ENCODE measurements at places on chromosomes 7 and 10. TPM values are rescaled to one million over a fixed set of nuclear protein-coding genes. Genes with fewer than 3 reads are reported as not detected.

DNA sequence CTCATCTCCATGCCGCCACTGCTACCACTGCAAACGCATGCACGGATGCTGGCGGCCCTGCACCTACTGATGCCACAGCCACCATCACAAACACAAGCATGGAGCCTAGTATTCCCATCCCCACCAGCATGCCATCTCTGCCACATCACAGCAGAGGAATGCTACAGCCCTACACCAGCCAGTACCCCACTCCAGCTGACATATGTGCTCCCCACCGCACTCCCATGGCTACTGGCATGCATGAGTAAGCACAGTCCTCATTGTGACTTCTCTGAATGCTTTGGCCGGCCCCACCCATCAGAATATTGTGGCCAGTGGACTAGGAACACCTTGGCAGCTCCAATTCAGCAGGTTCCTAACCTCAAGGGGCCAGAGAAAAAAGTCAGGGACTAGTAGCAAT, 705.5 kb downstream of the POM121L12 start:
- H3K27me3 ChIP-seq = no peaks in the 10 kb centered on the region
- no peaks in the 10 kb centered on the region for H3K4me1 ChIP-seq
- H3K36me3 ChIP-seq = no peaks in the 10 kb centered on the region

The PNLIPRP1 gene
- total RNA-seq = not detected

GRCh38 chr7:106239406-106239805, 45.4 kb downstream of the NAMPT start:
- H3K4me3 ChIP-seq = no peak overlapping the region
- no peaks in the 10 kb centered on the region for H3K36me3 ChIP-seq
- H3K27me3 ChIP-seq = no peaks in the 10 kb centered on the region
- DNase-seq = no peak
- peaks cover 17% of the 10 kb centered on the region for H3K4me1 ChIP-seq

The PDCD11 gene
- total RNA-seq = 15.7 TPM

DNA sequence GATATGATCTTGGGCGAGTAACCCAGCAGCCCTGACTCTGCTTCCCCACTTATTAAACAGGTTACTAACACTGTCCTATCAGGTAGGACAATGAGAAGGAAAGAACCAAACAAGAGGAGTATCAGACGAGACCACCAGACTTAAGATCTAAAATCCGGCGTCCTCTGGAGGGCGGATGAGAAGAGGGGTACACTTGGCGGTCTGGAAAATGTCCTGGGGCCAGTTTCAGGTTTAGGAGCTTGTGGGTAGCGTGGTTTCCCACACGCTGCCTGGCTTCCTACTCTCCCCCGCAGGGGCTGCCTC, 635 bp downstream of the ZNF32 start:
- H3K27me3 ChIP-seq = no peaks in the 10 kb centered on the region
- H3K4me3 ChIP-seq = peak overlapping the region; percentile 71
- DNase-seq = no peak
- peaks cover 33% of the 10 kb centered on the region for H3K36me3 ChIP-seq

DNA sequence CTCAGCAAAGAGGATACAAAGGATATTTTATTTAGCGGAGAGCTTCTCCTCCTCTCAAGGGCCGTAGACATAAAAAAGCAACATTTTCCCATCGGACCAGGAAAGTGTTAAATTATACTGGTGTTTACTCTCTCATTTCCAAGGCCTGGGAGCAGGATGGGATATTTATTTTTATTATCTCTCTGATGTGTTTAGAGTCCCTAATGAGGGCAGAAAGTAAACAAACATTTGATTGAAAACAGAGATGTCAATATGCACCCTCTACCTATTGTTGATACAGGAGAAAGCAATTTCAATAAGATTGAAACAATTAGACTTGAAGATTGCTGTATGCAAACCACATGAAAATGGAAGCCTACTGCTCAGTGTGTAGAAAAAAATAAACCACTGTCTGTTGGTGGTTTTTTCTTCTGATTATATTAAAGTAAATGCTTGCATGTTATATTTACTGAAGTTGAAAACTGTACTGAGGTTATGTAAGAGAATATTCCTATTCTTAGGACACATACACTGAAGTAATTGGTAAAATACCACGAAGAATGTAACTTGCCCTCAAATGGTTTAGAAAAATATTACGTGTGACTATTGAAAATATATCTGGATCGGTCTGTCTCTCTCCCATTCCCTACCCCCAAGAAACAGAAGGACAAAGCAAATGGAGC, 59.3 kb downstream of the ATXN7L1 start:
- H3K36me3 ChIP-seq = no peaks in the 10 kb centered on the region
- DNase-seq = no peak
- H3K4me1 ChIP-seq = no peaks in the 10 kb centered on the region
- no peak overlapping the region for H3K27ac ChIP-seq
- H3K27me3 ChIP-seq = no peaks in the 10 kb centered on the region

The GAD2 gene
- total RNA-seq = not detected

- H3K4me1 ChIP-seq = peaks cover 77% of the 10 kb centered on the region
- H3K36me3 ChIP-seq = no peaks in the 10 kb centered on the region
- peak overlapping the region; percentile 40 for H3K4me3 ChIP-seq
- no peak for DNase-seq
These were observed 67.8 kb downstream of the EGFR start for GRCh38 chr7:55086413-55087201.

GRCh38 chr7:25037325-25037724, 57.3 kb upstream of the OSBPL3 start:
- peak; percentile 75 for DNase-seq
- H3K4me3 ChIP-seq = no peak overlapping the region
- H3K4me1 ChIP-seq = peaks cover 17% of the 10 kb centered on the region
- H3K27me3 ChIP-seq = no peaks in the 10 kb centered on the region
- H3K27ac ChIP-seq = no peak overlapping the region

GRCh38 chr7:1395211-1396070, 63.8 kb downstream of the MICALL2 start:
- no peaks in the 10 kb centered on the region for H3K27me3 ChIP-seq
- H3K4me3 ChIP-seq = no peak overlapping the region
- H3K4me1 ChIP-seq = no peaks in the 10 kb centered on the region
- no peaks in the 10 kb centered on the region for H3K36me3 ChIP-seq
- H3K27ac ChIP-seq = no peak overlapping the region

The RGR gene
- 2.5 TPM for total RNA-seq

The PURB gene
- 49.4 TPM for total RNA-seq

The CFAP43 gene
- not detected for total RNA-seq

- H3K4me3 ChIP-seq = no peak overlapping the region
- H3K27me3 ChIP-seq = no peaks in the 10 kb centered on the region
- no peaks in the 10 kb centered on the region for H3K36me3 ChIP-seq
- DNase-seq = peak; percentile 72
- H3K4me1 ChIP-seq = peaks cover 21% of the 10 kb centered on the region
- H3K27ac ChIP-seq = no peak overlapping the region
These were observed 9.9 kb downstream of the PTPRE start for GRCh38 chr10:127916826-127917225.

The GPR26 gene
- not detected for total RNA-seq

Measured in esophagus muscularis mucosa (tissue), 4 donors.